ENCODE measurements at places on chromosomes 4 and X.
A peak's percentile ranks its signal among the peaks of the same experiment; 100 is the strongest.

GRCh38 chr4:31391976-31392375, 671.8 kb downstream of the PCDH7 start:
- DNase-seq = no peak

DNA sequence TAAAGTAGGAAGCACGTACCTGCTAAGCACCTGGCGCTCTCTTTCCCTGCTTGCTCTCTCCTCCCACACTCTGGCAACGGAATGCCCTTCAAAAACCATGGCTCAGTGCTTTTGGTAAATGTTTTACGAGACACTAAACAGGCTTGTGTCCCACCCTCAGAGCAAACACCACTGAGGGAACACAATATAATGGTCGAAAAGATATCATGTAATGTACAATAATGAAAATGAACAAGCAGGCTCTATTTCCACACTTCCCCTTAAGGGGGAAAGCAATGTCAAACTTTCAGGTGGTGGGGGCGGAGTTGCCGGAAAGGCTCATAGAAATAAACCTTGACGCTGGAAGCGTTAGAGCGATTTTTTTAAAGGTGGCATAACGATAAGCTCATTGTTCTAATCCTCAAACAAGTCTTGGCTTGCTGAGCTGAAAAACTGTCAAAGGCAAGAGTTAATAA, 115.1 kb downstream of the RBM47 start:
- no peak for DNase-seq

DNA sequence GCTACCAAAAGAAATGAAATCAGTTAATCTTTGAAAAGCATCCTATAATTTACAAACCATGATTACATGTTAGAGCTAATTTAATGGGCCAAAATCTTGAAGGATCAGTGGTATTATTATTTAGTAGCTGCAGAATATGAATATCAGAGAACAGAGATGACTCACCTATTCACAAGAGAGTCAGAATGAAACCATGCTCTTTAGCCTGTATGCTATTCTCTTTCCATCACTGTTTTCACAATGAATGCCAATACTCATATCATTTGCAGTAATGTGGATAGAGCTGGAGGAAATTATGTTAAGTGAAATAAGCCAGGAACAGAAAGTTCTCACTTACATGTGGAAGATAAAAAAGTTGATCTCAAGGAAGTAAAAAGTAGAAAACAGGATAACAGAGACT, 414.1 kb downstream of the CENPC start:
- peak; percentile 62 for DNase-seq

GRCh38 chr4:182193311-182193710, 49.9 kb upstream of the TENM3 start:
- DNase-seq = no peak

GRCh38 chr4:9904976-9905587, 116.2 kb downstream of the SLC2A9 start:
- peak; percentile 27 for DNase-seq

DNA sequence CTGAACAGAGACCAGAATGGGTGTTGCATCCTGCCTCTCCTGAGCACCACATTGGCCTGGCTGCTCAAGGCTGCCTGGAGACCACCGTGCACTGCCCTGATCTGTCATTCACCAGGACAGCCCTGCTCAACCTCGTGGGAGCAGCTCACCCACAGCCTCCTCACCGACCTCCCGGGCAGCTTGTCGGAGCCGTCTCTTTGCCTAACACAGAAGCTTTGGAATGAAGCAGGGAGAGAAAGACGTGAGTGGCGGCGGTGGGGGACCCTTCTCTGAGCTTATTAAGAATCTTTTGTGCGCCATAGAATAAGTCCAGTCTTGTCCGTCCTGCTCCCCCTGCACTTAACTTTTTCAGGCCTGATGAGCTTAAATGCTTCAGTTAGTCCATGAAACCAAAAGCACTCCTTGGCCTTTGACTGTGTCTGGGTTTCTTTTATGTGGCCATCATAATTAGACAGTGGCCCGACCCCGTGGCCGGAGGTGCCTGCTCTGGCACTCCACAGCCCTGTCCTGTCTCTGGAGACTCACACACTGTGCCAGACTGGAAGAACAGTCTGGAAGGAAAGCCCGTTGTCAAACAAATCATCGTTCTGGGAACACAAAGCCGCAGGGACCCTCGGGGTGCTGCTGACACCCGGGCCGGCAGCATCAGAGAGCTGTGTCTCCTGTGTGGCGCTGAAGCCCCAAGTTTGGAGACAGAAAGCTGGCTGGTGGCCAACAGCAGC, 192.8 kb downstream of the BCOR start:
- no peak for DNase-seq

DNA sequence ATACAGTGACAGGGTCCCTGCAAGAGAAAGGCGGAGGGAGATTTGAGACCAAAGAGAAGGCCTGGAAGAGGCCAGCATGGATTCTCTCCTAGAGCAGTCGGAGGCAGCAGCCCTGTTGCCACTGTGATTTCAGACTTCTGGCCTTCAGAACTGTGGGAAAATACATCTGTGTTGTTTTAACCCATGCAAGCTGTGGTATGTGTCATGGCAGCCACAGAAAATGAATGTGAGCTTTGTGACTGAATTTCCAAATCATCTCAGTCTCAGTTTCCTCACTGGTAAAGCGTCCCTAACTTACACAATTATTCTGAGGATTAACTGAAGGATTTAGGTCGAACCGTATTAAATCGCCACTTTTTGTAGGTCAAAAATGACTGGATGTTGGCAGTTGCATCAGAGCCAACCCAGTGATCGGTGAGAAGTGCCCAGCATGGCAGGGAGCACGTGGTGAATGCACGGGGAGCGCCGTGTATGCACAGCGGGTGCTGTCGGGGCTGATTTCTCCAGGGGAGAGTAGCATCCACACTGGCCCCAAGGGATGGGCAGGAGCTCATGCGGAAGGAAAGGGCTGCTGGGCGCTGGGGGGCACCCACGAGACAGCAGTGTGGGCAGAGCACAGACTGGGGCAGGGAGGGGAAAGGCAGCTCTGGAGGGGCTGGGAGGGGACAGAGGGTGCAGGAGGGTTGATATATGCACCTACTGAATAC, 23.8 kb upstream of the NSG1 start:
- DNase-seq = no peak
